ENCODE measurements at places on chromosomes 6 and 20. TPM values are rescaled to one million over a fixed set of nuclear protein-coding genes. Genes with fewer than 3 reads are reported as not detected.

DNA sequence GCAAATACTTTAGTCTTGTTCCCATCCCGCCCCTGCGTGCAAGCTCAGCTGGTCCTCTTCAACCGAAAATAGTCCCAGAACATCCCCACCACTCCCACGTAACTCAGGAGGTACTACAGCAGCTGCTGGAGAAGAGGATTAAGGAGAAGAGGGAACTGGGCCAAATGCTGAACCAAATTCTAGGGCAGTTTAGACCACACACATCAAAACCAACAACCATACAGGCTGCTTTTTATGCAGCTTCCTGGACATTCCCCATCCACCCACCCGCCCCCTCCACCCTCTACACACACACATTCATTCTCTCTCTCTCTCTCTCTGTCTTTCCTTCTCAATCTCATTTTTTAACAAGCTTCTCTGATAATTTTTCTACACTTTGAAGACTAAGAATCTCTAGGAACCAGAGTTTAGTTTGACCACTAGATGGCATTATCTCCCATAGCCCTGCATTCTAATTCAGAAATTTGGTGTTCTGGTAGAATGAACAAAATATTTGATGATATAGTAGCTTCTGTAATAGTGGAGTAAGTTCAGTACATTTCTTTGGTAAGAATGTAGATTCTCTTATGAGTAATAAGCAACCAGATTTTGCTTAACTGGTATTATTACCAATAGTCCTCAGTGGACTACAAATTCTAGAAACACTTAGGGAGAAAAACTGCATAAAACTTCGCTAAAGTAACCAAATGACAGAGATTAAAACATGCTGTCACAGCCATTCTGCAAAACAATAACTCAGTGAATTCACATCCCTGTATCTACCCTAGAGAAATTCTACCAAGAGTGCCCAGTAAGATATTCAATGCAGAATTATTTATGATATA, 52.1 kb upstream of the BEND6 start:
- H3K4me1 ChIP-seq: peaks cover 4% of the 10 kb centered on the region
- H3K36me3 ChIP-seq: no peaks in the 10 kb centered on the region
- no peak overlapping the region for H3K27ac ChIP-seq
- H3K27me3 ChIP-seq: no peaks in the 10 kb centered on the region

GRCh38 chr20:16434062-16434664, 139.1 kb downstream of the KIF16B start:
- no peak overlapping the region for H3K27ac ChIP-seq
- H3K4me1 ChIP-seq: no peaks in the 10 kb centered on the region
- no peaks in the 10 kb centered on the region for H3K27me3 ChIP-seq
- H3K36me3 ChIP-seq: no peaks in the 10 kb centered on the region
- H3K4me3 ChIP-seq: no peak overlapping the region

DNA sequence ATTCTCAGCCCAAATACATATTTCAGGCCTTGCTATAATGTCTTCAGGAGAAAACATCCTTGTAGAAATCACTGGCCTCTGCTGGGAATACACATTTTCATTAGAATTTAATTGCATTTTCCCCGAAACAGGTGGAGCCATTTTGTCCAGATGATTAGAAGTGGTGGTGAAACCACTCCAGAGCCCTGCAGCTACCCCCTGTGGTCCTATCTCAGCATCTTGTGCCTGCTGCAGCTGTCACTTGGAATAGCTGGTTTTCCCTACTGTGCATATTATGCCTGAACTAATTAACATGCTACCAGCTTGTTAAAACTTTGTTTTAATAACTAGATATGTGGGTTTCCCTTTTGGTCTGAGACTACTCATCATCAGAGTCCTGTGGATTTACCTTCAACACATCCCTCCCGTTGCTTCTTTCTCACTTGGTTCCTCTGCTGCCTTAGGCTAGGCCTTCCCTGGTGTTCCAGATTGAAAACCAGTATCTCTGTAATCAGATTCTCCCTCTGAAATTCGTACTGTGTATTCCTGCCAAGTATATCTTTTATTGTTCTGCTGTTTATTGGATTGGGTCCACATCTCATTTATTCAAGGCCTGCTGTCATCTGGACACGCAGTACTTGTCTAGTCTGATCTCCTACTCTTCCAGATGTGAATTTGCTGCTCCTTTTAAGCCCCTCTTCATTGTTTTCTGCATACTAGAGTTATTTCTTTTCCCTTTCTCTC, 15.2 kb downstream of the DNAH8 start:
- H3K27ac ChIP-seq: no peak overlapping the region
- no peaks in the 10 kb centered on the region for H3K36me3 ChIP-seq
- H3K27me3 ChIP-seq: no peaks in the 10 kb centered on the region

DNA sequence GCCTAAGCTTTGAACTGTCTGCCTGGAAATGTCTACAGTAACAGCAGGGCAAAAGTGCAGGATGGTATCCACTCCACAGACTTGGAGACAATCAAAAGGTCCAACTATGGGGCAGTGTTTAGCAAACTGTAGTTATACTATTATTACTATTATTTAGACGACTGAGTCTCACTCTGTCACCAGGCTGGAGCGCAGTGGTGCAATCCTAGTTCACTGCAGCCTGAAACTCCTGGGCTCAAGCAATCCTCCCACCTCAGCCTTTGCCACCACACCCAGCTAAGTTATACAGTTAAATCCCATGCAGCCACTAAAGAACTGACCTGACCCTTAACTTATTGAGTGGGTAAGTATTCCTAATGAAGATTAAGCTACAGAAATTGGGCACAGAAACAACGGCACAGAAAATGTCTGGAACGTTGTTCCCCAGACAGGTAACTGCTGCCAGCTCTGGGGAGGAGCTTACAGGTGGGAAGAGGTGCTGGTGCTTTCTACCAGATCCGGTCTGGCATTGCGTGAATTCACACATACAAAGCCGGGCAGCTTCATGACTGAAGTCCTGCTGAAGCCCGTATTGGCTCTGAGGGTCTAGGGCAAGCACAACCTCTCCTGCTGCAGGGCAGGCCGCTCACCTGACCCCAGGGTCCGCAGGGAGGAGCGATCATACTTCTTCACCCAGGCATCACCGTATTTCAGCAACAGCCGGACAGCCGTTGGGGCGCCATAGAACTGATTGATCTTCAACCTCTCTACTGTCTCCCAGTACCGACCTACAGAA, 27.0 kb upstream of the APMAP start:
- no peak for DNase-seq
- H3K27me3 ChIP-seq: no peaks in the 10 kb centered on the region
- no peak overlapping the region for H3K4me3 ChIP-seq
- H3K4me1 ChIP-seq: peaks cover 41% of the 10 kb centered on the region
- peaks cover 57% of the 10 kb centered on the region for H3K36me3 ChIP-seq

GRCh38 chr6:92132957-92133356, 1286.4 kb downstream of the EPHA7 start:
- no peaks in the 10 kb centered on the region for H3K27me3 ChIP-seq
- no peaks in the 10 kb centered on the region for H3K36me3 ChIP-seq
- no peak for DNase-seq
- H3K27ac ChIP-seq: no peak overlapping the region
- no peaks in the 10 kb centered on the region for H3K4me1 ChIP-seq

DNA sequence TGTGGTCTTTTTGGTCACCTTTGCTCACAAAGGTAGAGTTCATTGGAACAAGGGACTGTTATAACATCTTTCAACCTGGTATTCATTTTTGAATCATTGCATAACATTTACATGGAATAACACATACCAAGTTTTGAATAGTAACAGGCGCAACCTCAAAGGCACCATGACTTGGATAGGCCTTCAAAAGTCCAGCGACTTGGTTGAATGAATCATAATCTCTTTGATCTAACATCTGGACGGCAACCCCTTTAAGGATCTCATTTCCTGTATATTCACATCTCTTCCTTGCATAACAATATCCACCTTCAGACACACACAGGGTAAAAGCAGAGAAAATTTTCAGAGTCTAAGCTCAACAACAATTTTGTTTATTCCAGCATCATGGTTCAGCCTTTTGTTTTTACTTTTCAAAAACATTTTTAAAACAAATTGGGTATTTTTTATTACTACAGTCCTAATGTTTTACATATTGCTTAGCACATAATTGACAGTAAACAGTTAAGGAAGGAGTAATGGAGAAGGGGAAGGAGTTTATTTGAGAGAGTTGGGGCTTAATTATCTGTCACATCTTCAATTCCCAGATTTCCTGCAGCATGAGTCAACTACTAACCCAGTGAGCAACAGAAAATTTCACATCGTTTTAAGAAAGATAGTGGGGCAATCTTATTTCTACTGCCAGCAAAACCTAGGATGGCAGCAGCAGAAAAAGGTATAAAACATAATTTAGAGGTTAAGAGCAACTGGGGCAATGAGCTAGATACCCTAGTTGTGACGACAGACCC, 41.8 kb upstream of the F13A1 start:
- no peak overlapping the region for H3K27ac ChIP-seq
- DNase-seq: no peak
- no peaks in the 10 kb centered on the region for H3K4me1 ChIP-seq
- no peaks in the 10 kb centered on the region for H3K36me3 ChIP-seq
- no peak overlapping the region for H3K4me3 ChIP-seq

DNA sequence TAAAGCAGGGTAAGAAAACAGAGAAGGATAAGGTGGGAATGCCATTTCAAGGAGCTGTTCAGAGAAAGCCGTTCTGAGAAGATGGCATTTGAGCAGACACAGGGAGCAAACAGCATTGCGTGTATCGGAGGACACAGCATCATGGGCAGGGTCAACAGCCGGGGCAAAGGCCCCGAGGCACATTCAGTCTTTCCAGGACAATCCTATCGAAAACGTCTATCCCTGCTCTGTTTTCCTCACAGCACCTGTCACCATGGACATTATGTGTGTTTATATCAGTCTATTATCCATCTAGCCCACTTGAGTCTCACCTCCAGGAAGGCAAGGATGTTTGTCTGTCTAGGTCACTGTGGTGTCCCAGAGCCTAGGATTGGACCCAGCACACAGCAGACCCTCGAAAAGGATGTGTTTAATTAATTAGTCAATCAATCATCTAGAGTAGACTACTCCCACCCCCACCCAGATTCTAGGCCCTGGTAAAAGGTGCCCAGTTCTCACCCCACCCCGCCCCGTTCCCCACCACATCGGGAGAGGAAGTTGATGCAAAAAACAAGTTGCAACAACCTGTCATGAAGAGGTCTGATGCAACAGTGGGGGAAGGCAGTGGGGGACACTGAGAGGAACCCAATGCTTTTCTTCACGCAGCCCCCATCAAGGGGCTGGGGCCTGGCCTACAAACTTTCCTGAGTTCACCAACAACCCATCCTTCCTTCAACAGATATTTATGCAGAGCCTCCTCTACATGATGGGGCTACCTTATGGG, 66.6 kb downstream of the PREX1 start:
- peak overlapping the region; percentile 87 for H3K27ac ChIP-seq
- H3K27me3 ChIP-seq: no peaks in the 10 kb centered on the region
- H3K4me1 ChIP-seq: peaks cover 97% of the 10 kb centered on the region
- peaks cover 2% of the 10 kb centered on the region for H3K36me3 ChIP-seq

- no peaks in the 10 kb centered on the region for H3K27me3 ChIP-seq
- no peak overlapping the region for H3K27ac ChIP-seq
- H3K36me3 ChIP-seq: no peaks in the 10 kb centered on the region
- no peak for DNase-seq
Measured at GRCh38 chr6:154395316-154395715, 38.7 kb upstream of the IPCEF1 start.

- no peak for DNase-seq
- no peak overlapping the region for H3K4me3 ChIP-seq
- H3K27me3 ChIP-seq: no peaks in the 10 kb centered on the region
- H3K27ac ChIP-seq: no peak overlapping the region
- no peaks in the 10 kb centered on the region for H3K36me3 ChIP-seq
- peaks cover 7% of the 10 kb centered on the region for H3K4me1 ChIP-seq
Measured at GRCh38 chr20:20450521-20450920, 82.6 kb downstream of the INSM1 start.

DNA sequence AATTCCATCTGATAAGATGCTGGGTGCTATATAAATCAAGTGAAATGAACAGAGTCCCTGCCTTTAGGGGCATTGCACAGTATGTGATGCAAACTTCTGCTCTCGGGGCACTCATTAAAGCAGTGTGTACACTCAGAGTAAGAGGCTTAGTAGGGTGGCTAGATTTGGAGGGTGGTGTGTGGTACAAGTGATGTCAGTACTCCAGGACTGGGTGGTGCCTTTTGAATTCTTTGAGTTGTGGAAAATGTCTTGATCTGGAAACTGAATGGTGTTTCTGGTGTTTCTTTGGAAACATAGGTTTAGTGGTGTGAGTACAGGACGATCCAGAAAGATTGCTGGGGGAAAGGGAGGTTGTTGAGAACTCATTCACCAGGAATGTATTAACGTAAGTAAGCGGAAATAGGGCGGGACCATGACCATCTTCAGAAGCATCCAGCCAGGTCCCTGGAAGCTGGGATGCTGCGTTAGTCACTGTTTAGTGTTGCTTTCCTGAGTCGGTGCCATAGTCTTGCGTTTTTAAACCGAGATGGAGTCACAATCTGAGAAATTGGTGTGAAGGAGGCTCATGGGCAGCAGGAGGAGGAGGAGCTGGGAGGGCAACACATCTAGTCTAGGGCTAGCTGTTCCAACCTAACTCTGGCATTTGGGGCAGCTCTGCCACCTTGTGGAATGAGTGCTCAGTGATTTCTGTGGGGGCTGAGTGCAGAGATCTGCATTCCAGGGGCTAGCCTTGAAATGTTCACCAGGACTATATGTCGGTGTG, 70.3 kb downstream of the SCAND1 start:
- DNase-seq: peak; percentile 77
- H3K27me3 ChIP-seq: no peaks in the 10 kb centered on the region
- H3K36me3 ChIP-seq: peaks cover 12% of the 10 kb centered on the region
- no peak overlapping the region for H3K4me3 ChIP-seq
- no peak overlapping the region for H3K27ac ChIP-seq
- H3K4me1 ChIP-seq: peaks cover 2% of the 10 kb centered on the region

GRCh38 chr20:46767127-46767761, 57.8 kb downstream of the SLC2A10 start:
- peak; percentile 40 for DNase-seq
- H3K36me3 ChIP-seq: no peaks in the 10 kb centered on the region
- H3K4me3 ChIP-seq: no peak overlapping the region
- H3K4me1 ChIP-seq: no peaks in the 10 kb centered on the region

DNA sequence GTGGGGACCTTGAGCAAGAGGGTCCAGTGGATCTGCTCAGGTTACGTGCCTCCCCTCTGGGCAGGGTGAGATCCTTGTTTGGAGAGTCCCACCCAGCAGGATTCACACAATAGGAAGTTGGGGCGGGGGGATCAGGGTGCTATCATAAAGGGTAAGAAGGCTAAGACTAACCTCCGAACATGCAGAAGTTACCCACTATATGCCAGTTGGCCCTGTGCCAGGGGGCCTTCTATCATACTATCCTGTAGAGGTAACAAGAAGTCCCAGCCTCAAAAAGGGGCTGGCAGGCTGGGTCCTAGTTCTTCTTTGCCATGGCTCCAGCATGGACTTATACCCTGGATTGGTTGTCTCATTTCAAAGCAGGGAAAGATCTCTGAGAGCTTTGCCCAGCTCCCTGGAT, 94.1 kb downstream of the CDH26 start:
- H3K27me3 ChIP-seq: no peaks in the 10 kb centered on the region
- no peak for DNase-seq
- no peak overlapping the region for H3K4me3 ChIP-seq
- no peak overlapping the region for H3K27ac ChIP-seq
- peaks cover 33% of the 10 kb centered on the region for H3K4me1 ChIP-seq
- no peaks in the 10 kb centered on the region for H3K36me3 ChIP-seq

The HCRTR2 gene
- total RNA-seq: not detected

The ZNF311 gene
- 0.28 TPM for total RNA-seq

The GCLC gene
- total RNA-seq: 52.7 TPM

The DSE gene
- total RNA-seq: 7.4 TPM

The UTRN gene
- total RNA-seq: 591 TPM

The BEND6 gene
- total RNA-seq: not detected
